Epithelial cell of prostate (primary cell): ENCODE measurements at places on chromosomes 5 and 9.

- no peak for DNase-seq
These were observed 757 bp downstream of the TMEM250 start for GRCh38 chr9:136117916-136118319.

GRCh38 chr9:110592044-110592830, 12.7 kb upstream of the SVEP1 start:
- no peak for DNase-seq

- no peak for DNase-seq
These were observed 2.5 kb downstream of the ENTPD8 start for GRCh38 chr9:137438591-137439157.

DNA sequence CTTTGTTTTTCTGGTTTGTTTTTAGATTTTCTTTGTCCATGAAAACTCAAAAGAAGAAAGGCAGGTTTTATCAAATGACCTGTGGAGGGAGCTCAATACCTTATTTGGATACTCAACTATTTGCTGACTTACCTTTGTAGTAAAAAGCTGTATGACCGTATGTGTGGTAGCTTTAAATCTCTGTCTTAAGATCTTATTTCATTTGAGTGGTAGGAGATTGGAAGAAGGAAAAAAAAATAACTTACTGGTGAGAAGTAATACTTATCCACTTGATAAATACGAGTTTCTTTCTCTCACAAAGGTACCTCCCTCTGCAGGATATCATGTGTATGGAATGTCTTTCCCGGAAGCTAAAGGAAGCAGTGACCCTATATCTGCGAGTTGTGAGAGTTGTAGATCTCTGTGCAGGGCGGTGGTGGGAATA, 15.0 kb downstream of the FBXO38 start:
- no peak for DNase-seq
